Effector memory CD4-positive, alpha-beta T cell (primary cell): ENCODE measurements at places on chromosomes 2 and 18.

DNA sequence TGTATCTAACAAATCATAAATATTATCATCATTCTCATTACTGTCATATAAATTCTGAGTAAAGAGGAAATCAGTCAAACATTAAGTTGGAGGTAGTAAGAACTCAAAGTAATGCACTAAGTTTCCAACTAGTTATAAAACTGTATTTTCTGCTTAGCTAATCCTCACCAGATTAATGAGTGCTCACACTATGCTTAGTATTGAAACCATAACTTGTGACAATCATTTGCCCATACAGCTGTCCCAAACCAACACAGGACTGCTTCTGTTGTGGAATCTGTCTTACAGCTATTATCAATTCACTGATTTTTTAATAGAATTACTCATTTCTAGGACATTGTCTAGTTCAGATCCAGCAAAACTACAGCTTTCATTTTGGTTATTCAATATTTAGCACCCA, 41.5 kb upstream of the TANK start:
- DNase-seq, result no peak

DNA sequence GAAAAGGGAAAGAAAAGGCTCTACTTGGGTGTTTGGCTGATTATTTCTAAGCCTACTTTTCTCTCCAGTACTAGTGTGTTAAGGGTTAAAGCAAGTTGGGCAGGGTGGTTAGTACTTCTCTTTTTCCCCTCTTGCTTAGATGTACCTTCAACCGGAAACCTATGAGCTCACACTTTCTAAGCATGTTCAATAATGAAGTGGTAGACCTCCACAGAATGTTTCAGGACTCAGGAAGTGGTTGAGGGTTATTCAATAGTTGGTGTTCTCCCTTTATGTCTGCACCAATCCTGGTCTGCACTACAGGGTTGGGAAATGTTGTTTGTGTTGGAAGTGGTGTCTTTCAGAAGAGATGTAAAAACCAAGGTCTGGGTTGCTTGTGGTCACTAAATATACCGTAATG, 137.1 kb downstream of the ZEB2 start:
- no peak for DNase-seq

DNA sequence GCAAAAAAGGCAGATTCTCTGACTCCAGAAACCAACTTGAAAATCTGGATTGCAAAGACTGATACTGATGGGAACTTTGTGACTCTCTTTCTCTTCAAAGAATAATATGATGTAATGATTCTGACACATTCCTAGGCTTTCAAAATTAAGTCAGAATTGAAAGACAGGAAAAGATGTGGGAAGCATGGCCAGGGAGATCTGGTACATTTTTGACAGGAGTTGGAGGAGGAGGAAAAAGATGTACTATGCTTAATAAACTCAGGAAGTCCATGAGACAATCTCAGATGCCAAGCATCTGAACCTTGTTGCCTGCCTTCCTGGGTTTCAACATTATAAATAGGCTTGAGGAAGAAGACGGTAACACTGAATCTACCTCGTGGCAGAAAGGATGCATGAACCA, 34.2 kb downstream of the KLF7 start:
- DNase-seq, result no peak

DNA sequence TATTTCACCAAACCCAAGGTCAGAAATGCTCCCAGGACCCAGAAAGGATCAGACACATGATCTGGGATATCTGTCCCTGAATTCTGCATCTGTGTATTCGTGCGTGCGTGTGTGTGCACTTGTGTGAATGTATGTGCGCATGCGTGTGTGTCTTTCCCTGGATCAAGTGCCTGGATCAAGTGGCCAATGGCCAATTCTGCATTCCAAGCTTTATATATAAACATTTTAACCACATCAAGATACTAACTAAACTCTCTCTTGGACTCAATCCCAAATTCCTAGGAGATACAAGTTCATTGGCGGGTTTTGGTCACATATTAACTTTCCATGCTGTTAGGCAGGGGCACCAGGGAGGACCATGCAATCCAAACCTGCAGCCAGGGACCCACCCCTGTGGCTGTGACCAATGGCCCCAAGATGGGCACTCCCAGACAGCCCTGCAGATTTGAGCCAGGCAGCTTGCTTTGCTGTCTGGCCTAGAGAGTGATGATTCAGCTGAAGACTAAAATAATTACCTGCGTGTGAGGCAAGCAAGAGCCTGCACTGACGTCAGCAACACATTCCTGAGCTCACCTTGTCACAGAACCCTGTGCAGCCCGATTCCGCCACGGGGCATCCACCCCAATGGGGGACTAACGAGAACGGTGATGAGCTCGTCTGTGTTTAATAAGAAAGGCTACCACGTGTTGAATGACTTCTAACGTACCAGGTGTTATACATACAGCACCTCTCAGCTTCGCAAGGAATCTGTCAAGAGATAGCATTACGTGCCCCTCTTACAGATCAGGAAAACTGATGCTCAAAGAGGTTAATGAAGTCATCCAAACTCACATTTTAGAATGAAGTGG, 45.3 kb upstream of the ROCK2 start:
- no peak for DNase-seq

- DNase-seq, result no peak
These were observed 78.4 kb downstream of the NEB start for GRCh38 chr2:151655663-151656398.

DNA sequence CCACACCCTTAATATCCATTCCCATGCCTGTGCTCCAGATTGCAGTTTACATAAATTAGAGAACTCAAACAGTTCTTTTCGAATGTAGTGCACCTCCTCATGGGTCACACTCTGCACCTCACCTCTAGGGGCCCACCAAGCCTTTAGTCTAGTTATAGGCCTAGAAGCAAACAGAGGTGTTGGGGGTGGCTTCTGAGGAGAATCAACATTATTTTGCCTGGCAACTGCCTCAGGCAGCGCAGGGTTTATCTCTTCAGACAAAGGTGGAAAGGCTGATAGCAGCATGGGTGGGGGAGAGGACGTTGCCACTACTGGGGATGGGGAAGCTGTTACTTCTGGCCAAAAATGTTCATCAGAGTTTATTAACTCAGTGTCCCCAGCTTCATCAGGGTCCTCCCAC, 5.0 kb upstream of the GYPC start:
- DNase-seq, result no peak

GRCh38 chr2:34853646-34854045, 1254.5 kb upstream of the FAM98A start:
- DNase-seq, result no peak

GRCh38 chr2:104976603-104977120, 61.2 kb upstream of the MRPS9 start:
- DNase-seq, result no peak

DNA sequence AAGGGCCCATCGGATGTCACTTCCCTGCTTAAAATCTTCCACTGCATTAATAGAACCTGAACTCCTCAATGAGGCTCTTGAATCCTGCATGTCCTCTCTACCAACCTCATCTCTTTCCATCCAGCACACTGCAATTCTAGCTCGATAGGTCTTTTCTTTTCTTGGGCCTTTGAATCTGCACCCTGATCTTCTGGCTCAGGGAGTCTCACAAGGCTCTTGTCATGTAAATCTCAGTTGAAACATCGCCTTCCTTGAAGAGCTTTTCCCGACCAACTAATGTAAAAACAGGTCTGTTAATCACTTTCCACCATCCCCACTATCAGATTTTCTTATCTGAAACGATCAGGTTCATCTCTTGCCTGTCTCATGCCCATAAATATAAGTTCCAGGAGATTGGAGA, 120.5 kb downstream of the MYO5B start:
- no peak for DNase-seq

GRCh38 chr18:49898421-49898820, 85.1 kb upstream of the ACAA2 start:
- DNase-seq, result peak; percentile 38

DNA sequence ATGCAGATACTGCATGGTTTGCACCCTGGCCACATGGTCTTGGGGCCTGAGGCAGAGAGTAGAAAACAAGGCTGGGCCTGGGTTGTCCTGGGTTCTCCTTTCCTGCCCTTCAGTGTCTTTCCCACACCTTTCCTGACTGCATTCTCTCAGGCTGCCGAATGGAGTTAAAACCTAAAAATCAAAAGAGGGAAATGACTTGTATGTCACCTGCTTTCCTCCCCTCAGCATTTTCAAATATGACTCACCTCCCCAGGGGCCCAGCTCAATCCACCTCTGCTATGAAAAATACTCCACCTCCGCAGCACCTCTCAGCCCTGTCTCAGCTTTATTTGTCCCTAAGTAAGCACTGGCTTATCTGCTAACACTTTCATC, 457.8 kb upstream of the MEX3C start:
- no peak for DNase-seq

DNA sequence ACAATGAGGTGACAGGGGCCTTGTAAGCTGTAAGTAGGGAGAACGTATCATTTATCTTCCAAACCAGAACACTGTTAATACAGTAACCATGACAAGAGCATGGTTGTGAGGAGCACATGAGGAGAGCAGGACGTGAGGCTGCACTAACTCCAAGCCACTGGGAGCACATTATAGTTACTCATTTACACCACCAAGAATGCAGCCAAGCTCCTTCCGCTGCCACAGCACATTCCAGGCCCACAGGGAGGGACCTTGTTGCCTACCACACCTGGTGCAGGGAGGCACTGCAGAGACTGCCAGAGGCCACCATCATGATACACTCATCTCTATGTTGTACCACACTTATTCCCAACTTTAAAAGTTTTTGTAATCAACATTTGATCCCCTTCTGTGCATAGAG, 13.5 kb upstream of the SFXN5 start:
- DNase-seq, result no peak

DNA sequence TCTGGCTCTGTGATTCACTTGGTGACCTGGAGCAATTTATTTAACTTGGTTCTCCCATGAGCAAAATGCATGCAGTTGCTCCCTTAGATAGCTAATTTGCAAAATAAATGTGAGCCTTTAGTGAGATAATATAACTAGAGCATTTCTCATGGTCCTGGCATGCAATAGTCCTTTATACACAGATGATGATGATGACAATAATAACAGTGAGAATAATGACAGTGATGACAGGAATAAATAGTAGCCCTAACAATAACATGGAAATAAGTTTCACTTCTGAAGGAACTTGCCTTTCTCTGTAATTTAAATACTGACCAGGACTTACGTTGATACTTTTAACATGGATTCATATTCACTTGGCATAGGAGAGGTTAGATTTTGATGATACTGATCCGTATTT, 49.2 kb downstream of the LPIN1 start:
- DNase-seq, result no peak

GRCh38 chr18:1652018-1652417, 747.3 kb downstream of the ADCYAP1 start:
- no peak for DNase-seq

DNA sequence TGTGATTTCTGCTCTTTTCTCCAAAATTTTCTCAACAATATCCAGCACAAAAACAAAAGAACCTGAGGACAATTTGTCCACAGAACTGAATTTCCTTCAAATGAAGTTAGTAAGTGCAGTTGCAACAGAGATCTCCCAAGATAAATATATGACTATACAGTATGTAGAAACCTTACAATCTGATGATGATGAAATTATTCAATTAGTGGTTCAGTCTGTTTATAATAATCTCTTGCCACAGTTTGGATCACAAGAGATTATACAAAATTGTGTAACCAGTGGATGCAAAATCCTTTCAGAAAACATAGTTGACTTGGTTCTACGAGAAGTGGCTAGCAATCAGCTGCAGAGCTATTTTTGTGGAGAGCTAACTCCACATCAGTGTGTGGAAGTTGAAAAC, 68.7 kb downstream of the FSIP2 start:
- no peak for DNase-seq

DNA sequence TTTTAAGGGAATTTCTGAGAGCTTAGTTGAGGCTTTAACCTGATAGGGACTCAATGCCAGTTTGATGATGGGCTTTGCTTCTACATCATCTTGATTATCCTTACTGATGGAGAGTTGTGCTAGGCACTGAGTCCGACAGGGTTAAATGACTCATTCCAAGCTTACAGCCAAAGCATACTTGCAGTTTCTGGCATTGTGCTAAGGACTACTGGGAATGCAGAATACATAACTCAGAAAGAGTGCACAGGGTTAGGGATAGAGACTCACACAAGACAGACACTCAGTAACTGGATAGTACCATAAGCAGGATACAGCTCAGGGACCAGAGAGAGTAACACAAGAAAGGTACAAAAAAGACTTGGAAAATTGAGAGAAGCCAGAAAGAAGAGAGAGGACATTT, 94.1 kb upstream of the SLC14A2 start:
- DNase-seq, result no peak

DNA sequence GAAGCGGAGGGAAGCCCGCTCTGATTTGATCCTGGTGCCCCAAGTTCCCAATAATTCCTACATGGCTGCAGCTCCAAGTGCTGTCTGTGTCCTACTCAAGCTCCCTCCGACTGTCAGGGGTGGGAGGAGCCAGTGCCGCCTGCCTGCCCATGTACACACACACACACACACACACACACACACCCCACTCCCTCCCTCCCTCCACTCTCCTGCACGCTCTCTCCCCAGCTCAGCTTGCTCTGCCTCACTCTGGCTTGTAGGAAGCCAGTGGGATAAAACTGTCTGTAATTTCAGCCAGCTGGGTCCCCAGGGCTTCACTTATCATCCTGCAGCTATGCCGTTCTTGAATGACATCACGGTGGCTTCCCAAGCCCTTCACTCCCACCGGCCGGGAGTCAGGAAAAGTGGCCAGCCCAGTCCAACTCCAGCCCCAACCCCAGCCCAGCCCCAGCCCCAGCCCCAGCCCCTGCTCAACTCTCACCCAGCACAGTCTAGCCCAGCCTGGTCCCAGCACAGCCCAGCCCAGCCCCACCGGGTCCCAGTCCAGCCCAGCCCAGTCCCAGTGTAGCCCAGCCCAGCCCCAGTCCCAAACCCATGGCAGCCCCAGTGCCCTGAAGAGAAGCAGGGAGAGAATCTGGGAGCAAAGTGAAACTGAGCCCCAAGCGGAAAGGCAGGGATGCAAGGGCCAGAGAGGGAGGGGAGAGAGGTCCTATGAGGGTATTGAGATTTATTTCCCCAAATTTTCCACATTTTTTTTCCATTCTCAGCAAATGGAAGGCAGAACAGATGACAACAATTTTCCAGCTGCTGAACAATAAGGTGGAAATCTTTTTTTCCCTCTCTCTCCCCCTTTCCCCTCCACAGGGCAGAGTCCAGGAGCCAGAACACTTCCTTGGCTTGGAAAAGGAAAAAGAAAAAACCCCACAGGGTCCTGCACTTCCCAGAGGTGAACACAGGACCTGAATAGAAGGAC, 144.0 kb downstream of the TNS1 start:
- no peak for DNase-seq

DNA sequence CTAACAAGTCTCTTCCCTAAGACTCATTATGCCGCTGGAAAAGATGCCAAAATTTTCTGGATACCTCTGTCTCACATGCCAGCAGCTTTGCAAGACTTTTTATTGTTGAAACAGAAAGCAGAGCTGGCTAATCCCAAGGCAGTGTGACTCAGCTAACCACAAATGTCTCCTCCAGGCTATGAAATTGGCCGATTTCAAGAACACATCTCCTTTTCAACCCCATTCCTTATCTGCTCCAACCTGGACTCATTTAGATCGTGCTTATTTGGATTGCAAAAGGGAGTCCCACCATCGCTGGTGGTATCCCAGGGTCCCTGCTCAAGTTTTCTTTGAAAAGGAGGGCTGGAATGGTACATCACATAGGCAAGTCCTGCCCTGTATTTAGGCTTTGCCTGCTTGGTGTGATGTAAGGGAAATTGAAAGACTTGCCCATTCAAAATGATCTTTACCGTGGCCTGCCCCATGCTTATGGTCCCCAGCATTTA, 26.3 kb downstream of the DHRS9 start:
- no peak for DNase-seq
